AG10803 (cell line): ENCODE measurements at places on chromosomes 11 and 22.

DNA sequence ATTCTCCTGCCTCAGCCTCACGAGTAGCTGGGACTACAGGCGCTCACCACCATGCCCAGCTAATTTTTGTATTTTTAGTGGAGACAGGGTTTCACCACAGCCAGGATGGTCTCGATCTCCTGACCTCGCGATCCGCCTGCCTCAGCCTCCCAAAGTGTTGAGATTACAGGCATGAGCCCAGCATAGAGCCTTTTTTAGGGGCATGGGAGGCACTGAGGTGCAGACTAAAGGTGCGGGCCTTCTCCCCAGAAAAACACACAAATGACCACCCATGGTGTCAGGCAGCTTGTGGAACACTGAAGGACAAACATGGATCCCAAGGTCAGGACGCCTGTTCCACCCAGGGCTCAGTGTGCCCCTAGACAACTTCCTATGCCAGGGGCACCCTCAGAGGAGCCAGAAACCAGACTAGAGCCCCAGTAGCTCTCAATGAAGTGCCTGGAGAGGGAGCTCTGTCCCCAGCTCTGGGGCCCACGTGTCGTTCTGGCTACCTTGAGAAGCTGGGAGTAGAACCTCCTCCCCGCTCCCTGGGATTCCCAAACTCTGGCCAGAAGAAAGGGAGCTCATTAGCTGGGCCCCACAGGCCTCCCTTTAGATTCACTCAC, 21.2 kb upstream of the CD5 start:
- no peak for DNase-seq

- peak; percentile 38 for DNase-seq
Measured at GRCh38 chr22:38927033-38927781, 30.2 kb upstream of the APOBEC3A start.

- peak; percentile 91 for DNase-seq
Measured at GRCh38 chr11:112656772-112657428, 304.3 kb upstream of the NCAM1 start.

- no peak for DNase-seq
Measured at GRCh38 chr11:1854949-1855885, 2.3 kb downstream of the LSP1 start.

- no peak for DNase-seq
Measured at GRCh38 chr11:22928207-22928917, 68.1 kb upstream of the CCDC179 start.

DNA sequence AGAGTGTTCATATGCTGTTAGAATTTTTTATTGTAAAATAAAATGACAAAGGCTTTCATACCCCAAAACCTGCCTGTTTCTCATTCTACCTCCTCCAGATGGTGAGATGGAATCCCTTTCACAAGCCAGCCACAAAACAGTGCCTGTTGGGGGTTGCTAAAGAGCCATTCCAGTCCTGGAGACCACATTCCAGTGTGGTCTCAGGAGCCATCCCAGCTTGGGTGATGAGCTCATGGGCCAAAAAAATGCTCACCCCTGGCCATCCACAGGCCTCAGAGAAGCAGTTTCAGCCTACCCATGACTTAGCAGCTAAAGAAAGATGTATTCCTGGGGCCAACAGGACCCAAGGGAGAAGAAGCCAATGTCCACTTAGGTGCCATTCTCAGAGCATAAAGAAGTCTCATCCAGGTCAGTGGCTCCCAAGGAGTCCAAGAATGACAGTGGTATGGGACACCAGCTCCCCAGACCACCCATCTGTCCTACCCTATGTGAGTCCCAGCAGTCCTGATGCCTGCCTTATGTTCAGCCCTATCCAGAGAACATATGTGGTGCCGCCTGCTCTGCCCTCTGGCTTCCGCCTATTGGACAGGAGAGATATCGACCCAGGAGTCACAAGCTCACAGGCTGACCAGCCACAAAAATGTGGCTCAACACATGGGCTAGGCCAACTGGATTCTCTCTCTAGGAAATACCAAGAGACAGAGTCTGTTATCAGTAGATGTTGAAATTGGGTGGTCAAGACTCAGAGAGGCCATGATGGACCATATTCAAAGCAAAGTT, 26.4 kb downstream of the C11orf91 start:
- DNase-seq: peak; percentile 97

- no peak for DNase-seq
Measured at GRCh38 chr11:46422588-46422987, 31.0 kb upstream of the CHRM4 start.

DNA sequence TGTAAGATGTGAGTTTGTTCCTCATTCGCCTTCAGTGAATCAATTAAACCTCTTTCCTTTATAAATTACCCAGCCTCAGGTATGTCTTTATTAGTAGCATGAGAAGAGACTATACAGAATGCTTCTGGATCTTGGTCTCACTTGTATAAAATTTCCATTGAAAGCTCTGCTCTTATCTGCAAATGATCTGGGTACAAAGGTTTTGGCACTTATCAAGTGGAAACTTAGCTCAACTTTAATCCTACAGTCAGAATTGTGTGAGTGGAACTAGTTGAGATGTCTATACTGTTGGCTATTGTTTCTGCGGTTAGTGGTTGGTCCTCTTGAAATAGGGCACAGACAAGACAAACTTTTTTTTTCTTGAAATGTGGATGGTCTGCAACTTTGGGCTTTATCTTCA, 71.2 kb upstream of the CHORDC1 start:
- no peak for DNase-seq

- DNase-seq: no peak
Measured at GRCh38 chr11:46846510-46846830, 390 bp upstream of the CKAP5 start.

DNA sequence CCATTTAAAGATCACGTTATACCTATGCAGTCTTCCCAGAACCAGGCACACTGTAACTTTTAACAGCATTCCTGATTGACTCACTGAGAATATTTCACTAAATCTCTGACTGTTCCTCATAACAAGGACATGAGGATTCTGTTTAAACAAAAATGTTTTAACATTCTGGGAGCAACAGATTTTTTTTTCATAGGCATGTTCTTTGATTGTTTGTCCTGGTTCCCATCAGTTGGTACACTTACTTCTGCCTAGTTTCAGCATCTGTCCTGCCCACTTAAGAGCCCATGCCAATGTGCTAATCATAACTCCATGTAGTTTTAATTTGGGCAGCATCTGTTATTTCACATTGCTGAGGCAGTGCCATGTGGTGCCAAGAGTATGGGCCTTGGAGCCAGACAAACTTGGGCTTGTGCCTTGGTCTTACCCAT, 138.5 kb upstream of the CTSC start:
- peak; percentile 93 for DNase-seq

- no peak for DNase-seq
Measured at GRCh38 chr22:49305214-49305965, 522.3 kb downstream of the BRD1 start.

DNA sequence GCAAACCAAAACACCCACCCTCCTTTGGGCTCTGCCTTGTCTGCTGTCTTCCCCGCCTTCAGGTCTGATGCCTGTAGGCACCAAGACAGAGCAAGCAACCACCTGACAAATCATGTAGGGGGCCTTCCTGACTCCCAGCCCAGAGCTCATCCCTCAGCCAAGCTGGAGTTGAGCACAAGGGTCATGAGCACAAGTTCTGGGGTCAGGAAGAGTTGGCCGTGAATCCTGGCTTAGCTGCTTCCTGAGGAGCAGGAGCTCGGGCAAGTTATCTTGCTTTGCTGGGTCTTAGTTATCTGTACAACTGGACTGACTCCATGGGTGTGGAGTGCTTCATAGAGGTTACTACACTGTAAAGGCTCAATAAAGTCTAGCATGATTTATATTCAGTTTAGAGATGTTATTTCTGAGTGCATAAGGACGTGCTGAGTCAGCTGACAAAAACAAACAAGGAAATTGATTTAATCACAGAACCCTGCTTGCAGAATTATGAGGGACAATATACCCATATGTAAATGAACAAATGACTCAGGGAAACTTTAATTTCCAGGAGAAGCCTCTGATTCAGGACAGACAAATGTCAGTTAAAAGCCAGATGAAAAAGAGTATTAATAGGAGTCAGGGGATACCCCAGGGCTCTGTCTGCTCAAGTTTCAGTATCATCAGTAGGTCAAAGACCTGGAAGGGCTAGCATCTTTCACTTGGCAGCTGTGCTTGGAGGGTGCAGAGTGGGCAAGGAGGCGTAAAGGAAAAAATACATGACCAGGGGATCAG, 15.0 kb upstream of the APOA1 start:
- no peak for DNase-seq

GRCh38 chr11:92104349-92104748, 120.3 kb upstream of the FAT3 start:
- DNase-seq: no peak

GRCh38 chr11:67416416-67417335, 1.2 kb downstream of the CARNS1 start:
- DNase-seq: no peak

GRCh38 chr11:83035070-83035854, 36.4 kb downstream of the RAB30 start:
- DNase-seq: peak; percentile 79

DNA sequence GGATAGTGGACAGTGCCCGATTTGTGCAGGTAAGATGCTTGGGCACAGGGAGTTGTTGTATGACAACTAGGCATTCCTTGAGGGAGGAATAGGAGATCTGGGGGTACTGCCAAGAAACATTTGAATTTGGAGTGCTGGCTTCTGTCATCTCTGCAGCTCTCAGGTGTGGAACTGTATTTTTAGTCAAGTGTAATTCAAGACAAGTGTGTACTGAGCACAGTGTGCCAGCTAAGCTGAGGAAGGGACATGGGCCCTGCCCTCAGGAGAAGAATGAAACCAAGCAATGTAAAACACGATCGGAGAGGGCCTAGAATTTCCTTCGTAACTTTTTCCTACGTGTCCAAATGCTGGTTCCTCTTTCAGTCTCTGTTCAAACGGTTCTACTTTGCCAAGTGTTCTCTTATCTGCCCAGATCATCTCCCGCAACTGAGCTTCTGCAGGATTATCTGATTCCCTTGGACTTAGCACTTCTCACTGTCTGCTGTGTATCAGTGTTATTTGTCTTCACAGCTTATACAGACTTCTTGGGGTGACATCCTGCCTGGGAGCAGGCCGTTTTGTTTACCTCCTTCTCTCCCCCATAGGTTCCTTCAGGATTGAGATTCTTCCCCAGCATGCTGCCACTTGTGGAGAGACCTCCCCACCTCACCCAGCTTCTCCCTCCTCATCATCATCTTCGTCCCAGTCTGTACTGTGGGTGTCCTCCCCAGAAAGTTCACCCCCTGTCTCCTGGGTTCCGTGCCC, 27.6 kb downstream of the ART5 start:
- DNase-seq: no peak

DNA sequence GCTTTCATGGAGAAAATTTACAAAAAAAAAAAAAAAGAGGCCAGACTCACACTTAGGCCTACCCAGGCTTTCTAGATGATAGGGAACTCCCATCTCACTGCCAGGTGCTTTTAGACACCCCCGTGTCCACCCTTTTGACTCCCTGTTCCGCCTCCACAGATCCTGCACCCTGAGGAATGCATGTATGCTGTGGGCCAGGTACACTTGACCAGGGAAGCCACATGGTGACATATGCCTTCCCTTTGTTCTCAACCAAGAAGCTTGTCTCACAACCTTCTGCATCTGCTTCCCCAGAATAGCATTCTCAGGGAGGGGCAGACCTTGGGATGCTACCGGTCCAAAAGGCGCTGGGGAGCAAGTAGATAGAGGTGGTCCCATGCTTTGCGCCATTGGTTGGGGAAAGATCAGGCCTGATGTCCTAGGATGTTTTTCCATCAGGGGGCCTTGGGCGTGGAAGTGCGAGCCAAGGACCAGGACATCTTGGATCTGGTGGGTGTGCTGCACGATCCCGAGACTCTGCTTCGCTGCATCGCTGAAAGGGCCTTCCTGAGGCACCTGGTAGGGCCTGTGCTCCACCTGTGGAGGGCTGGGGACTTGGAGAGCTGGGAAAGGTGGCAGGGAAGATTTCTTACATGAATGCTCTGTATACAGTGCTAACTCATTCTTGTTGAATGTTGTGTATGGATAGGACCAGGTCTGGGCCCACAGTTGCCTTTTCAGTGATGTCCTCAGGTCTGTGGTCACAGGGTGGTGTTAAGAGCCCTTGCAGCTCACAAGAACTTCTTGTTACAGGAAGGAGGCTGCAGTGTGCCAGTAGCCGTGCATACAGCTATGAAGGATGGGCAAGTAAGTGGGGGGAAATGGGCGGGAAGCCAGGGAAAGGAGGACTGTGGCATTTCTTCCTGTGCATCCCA, 7.5 kb downstream of the HMBS start:
- DNase-seq: no peak

- DNase-seq: no peak
Measured at GRCh38 chr11:117979481-117980211, 6.5 kb upstream of the IL10RA start.

DNA sequence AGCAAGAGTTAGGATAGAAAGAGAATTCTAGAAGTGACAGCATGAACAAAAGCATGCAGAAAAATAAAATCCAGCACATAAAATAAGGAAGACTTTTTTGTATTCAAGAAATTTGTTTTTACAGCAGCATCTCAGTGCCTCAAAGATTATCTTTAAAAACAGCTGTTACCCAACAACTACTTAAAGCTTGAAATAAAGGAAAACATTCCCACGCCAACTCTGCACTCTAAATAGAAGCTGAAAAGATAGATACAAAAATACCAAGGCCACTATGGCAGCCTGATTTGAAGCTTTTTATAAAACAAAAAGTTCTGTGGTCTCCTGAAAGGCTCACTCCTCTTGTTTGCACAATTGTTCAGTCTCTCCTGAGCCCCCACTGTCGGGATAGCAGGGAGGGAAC, 83.6 kb upstream of the LRRC55 start:
- DNase-seq: no peak

DNA sequence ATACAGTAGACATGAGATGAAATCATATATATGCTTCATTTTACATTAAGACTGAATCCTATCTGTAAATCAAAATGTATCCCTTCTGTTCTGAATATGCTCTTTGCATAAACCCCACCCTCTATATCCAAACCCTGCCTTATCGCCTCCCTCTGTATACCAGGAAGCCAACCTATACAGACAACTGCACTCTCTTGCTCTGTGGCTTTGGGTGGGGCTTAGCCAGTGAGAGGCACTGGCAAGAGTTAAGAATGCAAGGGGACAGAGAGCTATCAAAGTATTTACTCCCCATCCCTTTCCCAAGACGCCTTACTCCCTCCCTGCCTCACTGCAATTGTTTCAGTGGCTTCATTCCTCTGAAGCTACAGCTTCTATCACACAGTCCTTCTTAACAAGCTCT, 309.8 kb downstream of the TTC28 start:
- no peak for DNase-seq

GRCh38 chr11:3849297-3849874, 6.1 kb upstream of the STIM1 start:
- DNase-seq: peak; percentile 33

GRCh38 chr11:100647861-100648260, 39.2 kb upstream of the ARHGAP42 start:
- no peak for DNase-seq

GRCh38 chr22:45200860-45201511, 37.3 kb downstream of the NUP50 start:
- no peak for DNase-seq

- DNase-seq: no peak
Measured at GRCh38 chr22:31127181-31127772, 4.5 kb downstream of the INPP5J start.
